ENCODE measurements at places on chromosomes 1 and 21.

- DNase-seq = no peak
These were observed 172.8 kb downstream of the ST6GALNAC3 start for GRCh38 chr1:76247261-76247852.

- DNase-seq = no peak
These were observed 13.7 kb downstream of the PTGFRN start for GRCh38 chr1:116923421-116923820.

DNA sequence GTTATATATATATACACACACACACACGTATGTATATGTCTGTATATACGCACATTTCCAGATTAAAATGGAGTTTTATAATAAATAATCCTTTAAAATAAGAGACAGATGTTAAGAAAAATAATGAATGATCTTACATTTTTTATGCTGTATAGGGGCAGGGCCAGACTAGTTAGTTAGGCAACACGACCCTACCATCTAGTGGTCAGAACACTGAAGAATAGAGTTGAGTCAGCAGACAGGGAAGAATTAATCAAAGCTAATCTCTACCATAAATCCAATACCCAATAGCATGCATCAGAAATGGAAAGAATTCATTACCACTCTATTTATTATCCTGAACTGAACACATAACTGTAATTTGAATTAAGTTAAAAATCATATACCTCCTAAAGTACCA, 156.7 kb downstream of the BRINP3 start:
- no peak for DNase-seq

- no peak for DNase-seq
These were observed 3.7 kb downstream of the RSPO1 start for GRCh38 chr1:37631036-37631435.

DNA sequence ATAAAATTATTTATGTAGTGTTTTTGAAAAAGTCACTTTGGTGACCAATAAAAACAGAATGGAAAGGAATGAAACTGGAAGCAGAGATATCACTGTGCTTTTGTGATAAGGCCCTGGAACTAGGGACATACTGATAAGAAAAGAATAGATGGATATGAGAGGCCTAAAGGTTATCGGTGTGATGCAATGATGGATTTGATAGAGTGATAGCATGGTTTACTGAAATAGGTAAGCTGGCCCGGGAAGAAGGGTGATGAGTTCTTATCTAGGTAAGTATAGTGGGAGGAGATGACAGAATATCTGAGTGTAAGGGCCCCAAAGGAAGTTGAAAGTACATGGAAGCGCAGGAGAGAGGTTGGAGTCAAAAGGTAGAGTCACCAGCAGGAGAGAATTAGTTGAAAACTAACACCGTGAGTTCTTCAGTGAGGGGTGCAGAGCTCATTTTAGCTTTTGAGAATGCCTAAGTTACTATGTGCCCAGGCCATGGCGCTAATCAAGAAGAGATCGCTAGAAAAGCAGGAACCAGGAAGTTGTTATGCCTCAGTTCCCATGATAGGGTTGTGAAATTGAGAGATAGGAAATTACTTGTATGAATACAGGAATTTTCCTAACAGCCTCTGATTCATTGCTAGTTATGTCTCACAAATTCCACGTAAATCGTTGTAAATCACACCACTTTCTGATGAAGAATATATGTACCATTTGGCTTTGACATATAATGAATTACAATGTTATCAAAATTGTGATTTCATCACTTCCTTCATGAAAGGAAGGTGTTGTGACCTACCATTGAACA, 115.3 kb downstream of the PLA2G4A start:
- no peak for DNase-seq

DNA sequence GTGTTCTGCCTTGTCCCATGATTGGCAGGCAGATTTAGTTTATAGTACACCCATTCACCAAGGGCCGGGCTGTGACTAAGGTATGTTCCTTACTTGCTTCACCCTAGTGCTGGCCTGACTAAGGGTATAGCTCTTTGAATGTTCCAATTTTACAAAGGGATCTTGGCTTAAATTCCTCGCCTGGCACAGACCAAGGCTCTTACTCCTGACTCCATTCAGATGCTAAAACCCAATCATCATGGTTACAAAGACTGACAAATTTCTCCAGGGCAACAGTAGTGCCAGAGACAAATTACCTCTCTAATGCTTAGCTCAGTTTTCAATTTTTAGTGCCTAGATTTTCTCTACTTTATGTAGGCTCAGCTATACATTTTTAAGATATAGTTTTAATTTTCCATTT, 11.5 kb upstream of the C1orf53 start:
- DNase-seq = no peak

GRCh38 chr1:41662765-41663437, 178.4 kb upstream of the EDN2 start:
- DNase-seq = no peak

DNA sequence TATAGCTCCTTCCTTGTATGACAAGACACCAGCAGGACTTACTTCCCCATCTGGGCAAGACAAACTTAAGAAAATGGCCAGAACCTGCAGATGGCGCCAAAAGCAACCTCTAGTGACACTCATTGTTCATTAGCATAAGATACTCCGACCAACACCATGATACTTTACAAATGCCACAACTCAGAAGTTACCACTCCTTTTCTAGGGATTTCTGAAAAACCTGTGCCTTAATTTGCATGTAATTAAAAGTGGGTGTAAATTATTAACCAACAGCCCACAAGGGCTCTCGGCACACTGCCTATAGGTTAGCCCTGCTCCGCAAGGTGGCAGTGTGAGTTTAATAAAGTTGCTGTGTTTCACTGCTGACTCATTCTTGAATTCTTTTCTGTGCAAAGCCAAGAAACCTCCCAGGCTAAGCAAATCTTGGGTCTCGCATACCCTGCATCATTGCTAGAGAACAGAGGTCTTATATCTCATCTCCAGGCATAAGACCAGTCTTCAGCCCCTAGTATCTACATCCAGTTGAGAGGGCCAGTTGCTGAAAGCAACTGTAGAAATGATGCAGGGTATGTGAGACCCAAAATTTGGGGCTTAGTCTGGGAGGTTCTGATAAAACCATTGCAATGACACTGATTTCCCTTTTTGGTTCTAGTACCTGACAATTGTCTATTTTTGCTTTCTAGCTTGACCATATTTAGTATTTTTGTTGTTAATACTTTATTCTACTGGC, 86.4 kb downstream of the FAF1 start:
- peak; percentile 67 for DNase-seq

GRCh38 chr21:14926186-14926585, 138.6 kb downstream of the NRIP1 start:
- DNase-seq = no peak

DNA sequence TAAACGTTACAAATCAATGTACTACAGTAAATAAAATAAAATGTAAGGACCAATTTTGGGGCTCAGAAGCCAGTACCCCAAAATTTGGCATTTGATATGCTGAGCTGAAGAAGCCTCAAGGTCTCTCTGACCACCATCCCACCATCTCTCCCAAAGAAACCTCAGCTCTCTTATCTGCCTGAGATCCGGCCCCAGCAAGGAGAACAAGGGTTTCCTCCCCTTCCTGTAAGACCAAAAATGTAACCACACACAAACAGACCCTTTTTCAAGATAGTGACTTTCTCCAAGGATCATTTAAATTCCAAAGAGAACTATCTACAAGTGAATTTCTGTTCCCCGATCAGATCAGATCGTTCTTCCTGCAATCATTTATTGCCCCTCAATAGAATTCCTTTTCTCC, 68.1 kb upstream of the SLC45A1 start:
- DNase-seq = no peak
